ENCODE measurements at places on chromosomes 1 and 21.

GRCh38 chr1:202540014-202540413 lies 170.2 kb downstream of the SYT2 start:
- no peak for DNase-seq

DNA sequence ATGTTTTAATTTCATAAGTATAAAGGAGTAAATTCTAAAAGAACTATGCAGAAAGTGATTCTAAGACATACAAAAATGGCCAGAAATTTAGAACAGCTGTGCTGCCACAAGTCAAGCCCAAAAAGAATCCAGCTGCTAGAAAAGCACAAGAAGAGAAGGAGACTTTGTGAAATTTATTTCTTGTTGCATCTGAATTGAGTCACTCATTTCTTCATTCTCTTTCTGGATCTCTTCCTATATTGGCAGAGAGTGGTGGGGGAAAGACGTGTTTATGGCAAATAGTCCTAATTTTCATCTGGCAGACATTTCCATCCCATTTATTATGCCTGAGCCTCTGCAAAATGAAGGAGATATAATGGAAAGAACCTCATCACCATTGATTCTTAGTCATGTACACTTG lies 139.6 kb upstream of the CTTNBP2NL start:
- DNase-seq = no peak

DNA sequence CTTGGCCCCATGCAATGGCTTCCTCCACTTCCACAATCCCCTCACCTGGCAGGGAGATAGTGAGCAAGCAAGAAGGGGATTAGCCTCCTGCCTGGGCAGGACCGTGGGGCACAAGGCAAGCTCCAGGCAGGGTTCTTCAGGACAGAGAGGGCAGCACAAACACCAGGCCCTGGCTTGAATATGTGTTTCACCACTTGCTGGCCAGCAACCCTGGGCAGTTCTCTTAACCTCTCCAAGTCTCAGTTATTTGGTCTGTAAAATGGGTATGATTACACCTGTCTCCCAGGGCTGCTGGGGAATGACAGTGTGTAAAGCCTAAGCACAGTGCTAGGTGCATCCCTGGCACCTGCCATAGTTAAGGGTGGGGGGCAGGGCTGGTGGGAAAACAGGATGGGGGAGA lies 31.9 kb downstream of the H3-3A start:
- DNase-seq = no peak

DNA sequence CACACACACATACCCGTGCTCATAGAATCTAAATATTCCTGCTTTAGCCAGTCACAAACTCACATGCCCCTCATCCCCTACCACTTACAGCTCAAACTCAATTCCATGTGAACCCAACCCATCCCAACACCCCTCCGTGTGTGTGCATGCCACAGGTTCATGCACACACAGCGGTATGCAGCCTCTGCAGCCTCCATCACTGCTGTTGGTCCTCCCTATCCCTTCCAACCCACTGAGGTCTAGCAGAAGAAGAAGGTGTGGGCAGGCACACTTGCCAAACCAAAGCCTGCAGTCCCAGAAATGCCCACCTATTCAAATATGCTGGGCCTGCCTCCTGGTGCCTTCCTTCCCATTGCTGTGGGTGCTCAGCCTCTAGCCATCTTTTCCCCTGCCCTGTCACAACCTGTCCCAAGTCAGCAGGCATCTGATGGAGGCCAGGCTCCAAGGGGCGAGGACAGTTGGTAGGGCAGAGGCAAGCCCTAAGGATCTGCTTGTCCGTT lies 26.2 kb downstream of the SLC2A1 start:
- no peak for DNase-seq

- no peak for DNase-seq
Observed at GRCh38 chr1:19698181-19698580, 33.5 kb downstream of the HTR6 start.

GRCh38 chr1:240029418-240029817 lies 62.3 kb upstream of the FMN2 start:
- DNase-seq = no peak

GRCh38 chr1:99728494-99729235 lies 37.8 kb downstream of the FRRS1 start:
- DNase-seq = no peak

- DNase-seq = no peak
Observed at GRCh38 chr1:163273766-163274441, 47.9 kb upstream of the NUF2 start.

DNA sequence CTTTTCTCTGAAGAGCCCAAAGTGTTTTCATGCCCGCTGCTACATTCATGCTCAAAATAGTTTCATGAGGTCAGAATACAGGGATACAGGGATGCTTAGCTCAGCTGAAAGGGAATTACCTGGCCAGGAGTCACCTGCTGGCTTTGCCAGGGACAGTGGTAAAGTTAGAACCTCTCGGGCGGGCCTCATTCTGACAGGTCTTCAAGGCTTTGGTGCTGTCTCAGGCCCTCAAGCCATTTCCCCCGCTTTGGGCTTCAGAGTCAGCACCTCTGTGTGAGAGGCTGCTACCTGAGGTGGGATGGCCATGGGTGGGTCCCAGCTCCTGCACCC lies 5.5 kb downstream of the RASSF5 start:
- DNase-seq = no peak

GRCh38 chr1:230149751-230150584 lies 82.9 kb downstream of the GALNT2 start:
- DNase-seq = no peak

DNA sequence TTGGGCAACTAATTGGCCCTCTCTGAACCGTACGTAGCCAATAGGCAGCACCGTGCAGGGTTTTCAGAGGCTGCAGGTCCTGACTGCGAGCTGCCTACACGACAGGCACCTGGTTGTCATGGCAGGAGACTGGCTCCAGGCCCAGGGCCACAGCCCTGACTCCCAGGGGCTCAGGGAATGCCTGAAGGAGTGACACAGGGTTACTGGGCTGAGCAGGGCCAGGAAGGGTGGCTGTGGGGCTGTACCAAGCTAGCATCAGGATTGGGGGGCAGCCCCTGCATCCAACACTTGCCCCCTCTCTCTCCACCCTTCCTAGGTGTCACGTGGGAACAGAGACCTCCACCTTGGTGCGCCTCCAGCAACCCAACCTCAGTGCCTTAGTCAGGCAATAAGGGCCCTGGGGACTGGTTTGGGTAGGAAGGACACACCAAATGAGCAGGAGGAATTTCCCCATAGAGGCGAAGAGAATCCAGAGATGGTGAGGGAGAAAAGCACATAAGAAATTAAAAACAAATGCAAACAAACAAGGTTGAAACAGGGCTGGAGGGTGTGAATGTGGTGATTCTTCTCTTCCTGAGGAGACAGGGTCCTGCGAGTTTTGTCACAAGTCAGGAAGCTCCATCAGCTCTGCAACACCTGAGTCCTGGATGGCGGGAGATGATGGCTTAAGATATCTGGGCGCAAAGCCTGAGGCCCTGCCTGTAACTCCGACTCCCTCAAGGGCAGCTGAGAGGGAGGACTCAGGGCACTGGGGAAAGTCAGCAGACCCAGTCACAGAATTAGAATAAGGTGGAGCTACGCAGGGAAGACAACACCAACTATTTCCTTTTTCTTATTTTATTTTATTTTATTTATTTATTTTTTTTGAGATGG lies 19.7 kb upstream of the RNU1-4 start:
- no peak for DNase-seq

- no peak for DNase-seq
Observed at GRCh38 chr1:233229288-233229687, 66.2 kb downstream of the PCNX2 start.

GRCh38 chr1:119391749-119392148 lies 23.2 kb downstream of the HAO2 start:
- DNase-seq = no peak

DNA sequence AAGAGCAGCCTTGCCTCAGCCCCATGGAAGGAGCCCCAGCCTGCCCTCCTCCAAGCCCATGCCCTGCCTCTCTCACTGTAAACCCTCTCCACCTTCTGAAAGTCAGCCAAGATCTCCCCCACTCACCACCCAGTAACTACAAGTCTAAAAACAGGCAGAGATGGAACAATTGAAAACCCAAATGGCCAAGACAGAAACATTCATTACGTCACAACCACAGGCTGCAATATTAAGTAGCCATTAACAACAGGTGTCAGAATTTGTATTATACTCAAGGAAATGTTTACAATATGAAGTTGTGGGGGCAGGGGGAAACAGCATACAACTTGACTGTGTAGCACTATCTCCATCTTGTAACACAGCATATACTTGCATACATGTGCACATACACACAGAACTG lies 2.4 kb downstream of the IRF6 start:
- DNase-seq = no peak

GRCh38 chr1:200505257-200505656 lies 95.4 kb upstream of the ZNF281 start:
- no peak for DNase-seq

DNA sequence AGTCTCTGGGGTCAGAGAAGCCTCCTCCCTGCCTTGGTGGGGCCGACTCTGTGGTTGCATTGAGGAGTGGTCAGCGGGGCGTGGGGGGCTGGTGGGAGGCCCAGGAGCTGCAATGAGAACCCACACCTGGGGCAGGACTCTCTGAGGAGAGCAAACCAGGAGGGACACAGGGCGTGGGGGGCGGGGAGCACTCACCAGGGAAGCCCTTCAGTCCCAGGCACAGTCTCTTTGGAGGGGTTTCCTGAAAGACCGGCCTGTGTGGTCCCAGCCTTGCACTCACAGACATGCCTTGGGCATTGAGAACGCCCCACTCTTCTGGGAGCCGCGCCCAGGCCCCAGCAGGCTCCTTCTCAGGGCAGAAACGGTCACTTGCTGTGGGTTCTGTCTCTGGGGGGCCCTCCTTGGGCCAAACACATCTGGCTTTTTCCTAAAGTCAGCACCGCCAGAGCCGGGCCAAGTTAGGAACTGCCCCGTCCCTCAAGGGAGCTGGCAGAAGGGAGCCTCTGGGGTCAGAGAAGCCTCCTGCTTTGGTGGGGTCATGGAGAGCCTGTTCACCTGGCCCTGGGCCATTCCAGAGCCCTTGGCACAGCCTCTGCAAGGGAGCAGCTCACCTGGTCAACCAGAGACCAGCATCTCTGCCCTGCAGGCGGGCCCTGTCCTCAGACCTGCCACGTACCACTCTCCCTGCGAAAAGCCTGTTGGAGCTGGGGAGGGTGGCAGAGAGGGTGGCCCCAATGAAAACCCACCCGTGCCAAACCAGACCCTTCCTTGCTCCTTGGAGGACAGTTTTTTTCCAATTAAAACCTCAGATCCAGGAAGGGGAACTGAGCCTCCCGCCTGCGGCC lies 59.9 kb upstream of the TTC34 start:
- no peak for DNase-seq

DNA sequence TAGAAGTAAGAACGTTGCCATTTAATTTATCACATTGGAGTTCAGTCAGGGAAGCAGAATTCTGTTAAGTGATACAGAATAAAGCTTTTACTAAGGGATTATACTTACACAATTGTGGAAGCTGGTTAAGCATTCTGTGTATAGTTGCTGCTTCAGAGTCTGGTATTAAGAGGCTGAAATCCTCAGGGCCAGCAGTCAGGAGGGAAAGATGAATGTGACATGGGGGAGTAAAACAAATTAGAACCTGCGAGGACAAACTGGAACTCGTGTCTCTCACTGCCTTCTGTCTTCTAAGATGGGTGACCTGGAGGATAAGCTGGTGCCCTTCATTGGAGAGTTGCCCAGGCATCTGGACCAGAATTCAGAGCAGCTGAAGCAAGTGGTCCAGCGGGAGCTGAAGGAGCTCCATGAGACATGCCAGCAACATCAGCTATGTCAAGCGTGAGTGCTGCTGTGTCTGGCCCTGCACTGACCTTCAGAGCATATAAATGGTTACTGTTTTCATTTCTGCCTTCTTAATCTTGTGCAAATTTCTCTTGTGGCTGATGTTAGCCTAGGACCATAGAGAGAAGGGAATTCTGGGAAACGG lies 23.0 kb downstream of the MARK1 start:
- DNase-seq = no peak

DNA sequence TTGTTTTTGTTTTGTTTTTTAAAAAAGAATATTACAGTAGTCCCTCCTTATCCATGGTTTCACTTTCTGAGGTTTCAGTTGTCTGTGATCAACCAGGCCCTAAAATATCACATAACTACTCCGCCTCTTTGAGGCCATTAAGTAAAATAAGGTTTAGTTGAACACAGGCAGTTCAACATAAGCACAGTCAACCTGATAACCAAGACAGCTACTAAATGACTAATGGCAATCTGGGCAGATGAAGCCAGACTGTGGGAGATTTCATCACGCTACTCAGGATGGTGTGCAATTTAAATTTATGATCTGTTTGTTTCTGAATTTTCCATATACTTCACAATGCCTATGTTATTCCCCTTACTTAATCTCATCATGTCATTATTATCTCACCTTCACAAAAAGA lies 30.1 kb downstream of the LDLRAD1 start:
- DNase-seq = no peak

DNA sequence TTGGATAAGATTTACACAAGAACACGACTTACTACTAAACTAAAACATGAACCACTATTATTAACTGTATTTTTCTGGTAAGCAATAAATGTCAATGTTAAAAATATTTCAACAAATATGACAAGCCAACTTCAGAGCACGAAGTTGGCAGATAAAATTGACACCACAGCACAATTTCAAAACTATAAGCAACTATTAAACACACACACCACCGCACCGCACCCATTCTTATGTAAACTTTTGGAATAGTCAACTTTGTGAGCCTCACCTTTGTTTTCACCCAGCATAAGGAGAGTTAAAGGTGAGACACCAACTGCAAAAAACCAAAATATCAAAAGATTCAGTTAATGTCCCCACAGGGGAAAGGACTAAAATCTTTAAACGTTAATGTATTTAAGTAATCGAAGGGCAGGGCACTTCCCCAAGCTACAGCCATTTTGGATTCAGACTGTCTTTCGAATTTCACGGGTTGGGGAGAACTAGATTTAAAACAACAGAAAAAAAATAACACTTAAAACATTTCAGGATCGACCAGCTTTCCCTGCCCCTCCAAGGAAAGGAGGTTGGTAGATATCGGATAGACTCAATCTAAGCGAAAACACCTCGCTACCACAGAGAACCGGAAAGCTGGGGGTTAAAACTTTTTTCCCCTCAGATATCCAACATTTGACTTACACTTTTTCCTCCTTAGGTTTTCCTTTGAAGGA lies 872 bp downstream of the GPBP1L1 start:
- DNase-seq = no peak

DNA sequence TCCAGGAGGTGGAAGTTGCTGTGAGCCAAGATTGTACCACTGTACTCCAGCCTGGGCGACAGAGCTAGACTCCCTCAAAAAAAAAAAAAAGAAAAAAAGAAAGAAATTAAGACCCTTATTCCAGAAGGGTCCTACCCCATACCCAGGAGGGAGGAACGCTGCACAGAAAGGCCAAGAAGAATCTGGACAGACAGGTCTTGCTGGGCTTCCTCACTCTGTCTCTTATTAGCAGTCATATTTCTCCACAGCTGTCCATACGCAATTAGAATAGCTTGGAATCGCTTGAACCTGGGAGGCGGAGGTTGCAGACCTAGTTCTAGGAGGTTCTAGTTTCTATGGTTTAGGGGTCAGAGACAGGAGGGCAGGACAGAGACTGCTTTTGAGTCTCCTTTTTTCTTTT lies 3.2 kb upstream of the PAQR7 start:
- DNase-seq = no peak

- no peak for DNase-seq
Observed at GRCh38 chr1:228017356-228018124, 10.7 kb downstream of the WNT3A start.
